ENCODE measurements at places on chromosomes 16 and 17.

GRCh38 chr17:12680407-12680897 is 14.8 kb downstream of the MYOCD start:
- DNase-seq: no peak

- no peak for DNase-seq
These were observed 25.4 kb upstream of the NSRP1 start for GRCh38 chr17:30091121-30091670.

DNA sequence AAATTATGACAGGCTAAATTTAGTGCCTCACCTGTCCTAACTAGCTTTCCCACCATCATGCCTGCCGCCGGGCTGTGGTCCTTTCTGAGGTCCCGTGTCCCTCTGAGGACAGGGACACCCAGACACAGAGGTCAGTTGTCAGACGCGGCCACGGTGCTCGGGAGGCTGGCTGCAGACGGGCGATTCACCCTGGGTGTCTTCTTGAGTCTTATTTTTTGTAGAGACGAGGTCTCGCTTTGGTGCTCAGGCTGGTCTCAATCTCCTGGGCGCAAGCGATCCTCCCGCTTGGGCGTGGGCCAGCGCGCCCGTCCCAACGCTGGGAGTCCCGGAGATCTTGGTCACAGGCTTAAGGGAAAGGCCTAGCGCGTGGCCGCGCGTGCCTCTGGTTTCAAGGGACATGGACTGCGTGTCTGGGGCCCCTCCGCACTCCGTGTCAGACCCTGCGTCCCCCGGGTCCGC is 797 bp upstream of the RAB11FIP3 start:
- DNase-seq: no peak

DNA sequence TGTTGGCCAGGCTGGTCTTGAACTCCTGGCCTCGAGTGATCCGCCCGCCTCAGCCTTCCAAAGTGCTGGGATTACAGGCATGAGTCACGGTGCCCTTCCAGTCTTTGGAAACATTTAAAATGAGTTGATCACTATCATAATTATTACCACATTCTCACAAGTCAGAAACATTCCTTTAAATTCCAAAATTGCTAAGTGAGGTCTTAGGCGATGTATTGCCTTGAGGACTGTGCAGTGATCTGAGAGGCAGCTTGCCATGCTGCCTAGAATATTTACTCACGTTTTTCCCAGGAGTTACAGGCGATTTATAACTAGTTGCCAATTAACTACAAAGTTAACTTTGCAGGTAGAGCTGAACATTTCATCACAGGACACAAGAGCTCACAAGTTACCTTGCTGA is 5.7 kb upstream of the ATXN1L start:
- DNase-seq: no peak
